Urinary bladder (tissue), 4 donors: ENCODE measurements at places on chromosomes 2 and 18. TPM values are rescaled to one million over a fixed set of nuclear protein-coding genes. Genes with fewer than 3 reads are reported as not detected.

DNA sequence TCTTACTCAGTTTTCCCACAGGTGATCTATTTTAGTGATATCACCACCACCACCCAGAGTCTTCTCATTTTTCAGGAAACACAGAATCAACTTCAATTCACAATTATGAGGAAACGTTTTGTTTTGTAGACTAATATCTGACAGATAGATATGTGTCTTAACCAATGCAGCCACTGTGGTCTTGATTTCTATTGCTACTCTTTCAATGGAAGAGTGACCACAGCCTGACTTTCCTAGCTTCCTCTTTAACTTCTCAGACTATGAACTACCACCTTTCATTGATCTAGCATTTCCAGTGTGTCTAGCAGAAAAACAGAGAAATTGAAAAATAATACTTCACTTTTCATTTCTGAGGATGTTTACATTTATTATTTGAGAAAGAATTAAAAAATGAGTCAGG lies 20.5 kb downstream of the ADAM17 start:
- DNase-seq = no peak

GRCh38 chr2:24981411-24982136 lies 9.8 kb upstream of the DNAJC27 start:
- no peak for DNase-seq

GRCh38 chr18:50307738-50308470 lies 20.4 kb upstream of the CXXC1 start:
- DNase-seq = peak; percentile 78

Gene CDH2
- 1.8 TPM for polyA plus RNA-seq
